ENCODE measurements at places on chromosomes 1 and 21.

- no peak for DNase-seq
These were observed 58.5 kb downstream of the WNT9A start for GRCh38 chr1:227889047-227889862.

DNA sequence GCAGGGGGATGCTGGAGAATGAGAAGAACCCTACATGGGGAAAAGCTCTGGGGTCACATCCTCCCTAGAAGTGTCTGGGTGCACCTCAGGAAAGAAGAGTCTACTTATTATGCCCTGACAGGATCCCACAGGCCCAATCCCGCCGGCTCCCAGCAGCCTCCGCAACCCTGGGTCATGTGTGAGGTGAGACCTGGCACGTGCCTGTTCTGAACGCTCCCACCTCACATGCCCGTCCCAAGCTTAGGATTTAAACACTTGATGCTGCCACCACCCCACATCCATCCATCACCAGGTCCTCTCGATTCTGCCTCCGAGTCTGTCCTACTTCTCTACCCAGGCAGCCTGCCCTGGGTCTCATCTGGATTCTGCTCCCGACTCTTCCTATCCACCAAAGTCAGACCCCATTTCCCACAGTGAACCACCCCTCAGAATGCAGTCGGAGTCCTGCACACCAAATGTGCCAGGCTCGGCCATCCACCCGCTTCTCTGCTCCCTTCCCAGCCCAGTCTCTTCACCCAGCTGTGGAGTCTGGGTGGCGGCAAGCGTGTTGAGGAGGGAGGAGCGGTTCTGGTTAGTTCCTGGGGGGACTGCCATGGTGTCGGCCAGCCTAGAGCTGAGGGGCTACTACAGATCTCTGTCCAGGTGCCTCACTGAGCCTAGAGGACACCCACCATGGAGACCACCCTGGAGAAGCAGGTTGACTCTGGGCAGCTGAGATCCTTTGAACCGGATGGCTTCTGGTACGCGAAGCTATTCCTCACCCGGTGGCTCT lies 23.9 kb downstream of the SLC2A1 start:
- DNase-seq = no peak

- no peak for DNase-seq
These were observed 53.3 kb downstream of the GATAD2B start for GRCh38 chr1:153869486-153869885.

DNA sequence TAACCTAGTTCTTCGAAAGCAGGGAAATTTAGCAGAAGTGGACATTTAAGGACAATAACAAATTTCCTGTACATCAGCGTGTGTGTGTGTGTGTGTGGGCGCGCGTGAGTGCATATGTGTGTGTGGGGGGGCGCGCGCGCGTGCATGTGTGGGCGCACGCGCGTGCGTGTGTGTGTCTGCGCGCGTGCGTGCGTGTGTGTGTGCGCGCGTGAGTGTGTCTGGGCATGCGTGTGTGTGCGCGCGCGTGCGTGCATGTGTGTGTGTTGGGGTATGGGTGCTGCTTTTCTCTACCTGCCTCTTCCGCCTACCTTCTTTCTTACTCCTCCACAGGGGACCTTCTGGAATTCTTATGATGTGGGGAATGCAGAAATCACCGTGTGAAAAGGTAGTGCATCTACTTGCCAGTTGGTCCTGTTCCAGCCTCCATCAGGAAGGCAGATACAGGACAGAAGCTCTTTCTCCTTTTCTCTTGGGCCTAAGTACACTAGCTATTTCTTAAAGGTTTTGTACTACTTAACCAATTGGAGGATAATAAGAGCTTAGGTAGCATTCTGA lies 165.4 kb upstream of the KCNK2 start:
- no peak for DNase-seq

GRCh38 chr1:47424336-47424982 lies 8.4 kb downstream of the FOXE3 start:
- DNase-seq = peak; percentile 38

- DNase-seq = no peak
These were observed 42.5 kb downstream of the PLPPR5 start for GRCh38 chr1:98962156-98962555.

DNA sequence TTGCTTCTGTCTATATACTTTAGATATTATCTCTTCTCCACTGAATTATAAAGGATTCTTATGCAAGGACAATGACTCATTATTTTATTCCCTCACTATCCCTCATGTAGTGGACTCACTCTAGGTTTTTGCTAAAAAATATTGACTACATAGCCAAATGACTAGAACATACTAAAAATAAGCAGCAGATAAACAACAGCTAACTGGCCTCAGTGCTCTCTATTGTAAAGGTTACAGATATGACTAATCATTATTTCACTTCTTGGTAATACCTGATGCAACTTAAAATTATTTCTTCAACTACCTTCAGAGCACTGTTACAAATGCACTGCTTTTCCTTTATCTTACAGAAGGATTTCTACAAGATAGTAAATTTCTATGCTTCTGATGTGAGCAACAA lies 147.6 kb upstream of the DEPDC1 start:
- no peak for DNase-seq

DNA sequence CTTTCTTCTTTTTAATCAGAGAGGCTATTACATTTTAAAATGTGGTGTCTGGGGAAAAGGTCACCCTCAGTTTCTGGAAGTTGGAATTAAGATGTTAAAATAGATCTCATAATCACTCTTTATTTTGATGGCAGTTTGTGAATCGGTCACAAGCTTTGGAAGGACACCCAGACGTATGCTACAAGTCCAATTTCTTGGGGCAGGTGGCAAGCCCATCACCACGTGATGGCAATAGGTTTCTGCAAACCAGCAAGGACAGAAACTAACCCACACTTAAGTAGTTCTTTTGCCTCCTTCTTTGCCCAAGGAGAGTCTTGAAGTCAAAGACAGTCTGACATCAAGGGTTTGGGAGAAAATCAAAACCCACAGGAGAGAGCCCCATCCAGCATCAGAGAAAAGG lies 72.9 kb downstream of the C1orf87 start:
- no peak for DNase-seq

- no peak for DNase-seq
These were observed 8.3 kb downstream of the TENT5C start for GRCh38 chr1:117613969-117614729.

DNA sequence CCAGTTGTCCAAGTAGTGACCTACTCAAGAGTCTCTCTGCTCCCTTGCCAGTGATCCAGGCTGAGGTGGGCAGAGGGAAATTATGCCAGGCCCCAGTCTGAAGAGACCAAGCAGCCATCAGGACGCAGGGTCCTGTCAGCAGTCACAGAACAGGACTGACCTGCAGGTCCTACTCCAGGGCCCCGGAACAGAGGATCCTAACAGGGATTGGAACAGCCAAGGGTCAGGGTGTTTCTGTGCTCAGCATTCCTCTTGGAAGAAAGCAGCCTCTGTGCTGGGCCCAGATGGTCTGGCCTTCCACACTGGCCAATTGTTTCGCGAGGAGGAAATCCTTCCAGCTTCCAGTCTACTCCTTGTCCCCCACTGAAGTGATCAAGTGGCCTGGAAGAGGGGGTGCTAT lies 41.6 kb upstream of the USP1 start:
- no peak for DNase-seq

DNA sequence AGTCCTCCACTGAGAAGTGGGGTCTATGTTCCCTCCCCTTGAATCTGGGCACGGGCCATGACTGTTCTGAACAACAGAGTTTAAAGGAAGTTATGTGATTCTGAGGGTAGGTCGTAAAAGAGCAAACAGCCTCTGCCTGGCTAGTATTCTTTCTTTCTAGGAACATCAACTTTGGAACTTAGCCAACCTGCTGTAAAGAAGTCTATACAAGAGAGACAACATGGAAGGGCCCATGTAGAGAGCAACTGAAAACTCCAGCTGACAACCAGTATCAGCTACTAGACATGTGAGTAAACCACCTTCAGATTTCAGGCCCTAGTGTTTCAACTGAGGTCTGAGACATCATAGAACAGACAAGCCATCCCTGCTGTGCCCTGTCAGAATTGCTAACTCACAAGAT lies 7.5 kb downstream of the SELENOF start:
- no peak for DNase-seq

DNA sequence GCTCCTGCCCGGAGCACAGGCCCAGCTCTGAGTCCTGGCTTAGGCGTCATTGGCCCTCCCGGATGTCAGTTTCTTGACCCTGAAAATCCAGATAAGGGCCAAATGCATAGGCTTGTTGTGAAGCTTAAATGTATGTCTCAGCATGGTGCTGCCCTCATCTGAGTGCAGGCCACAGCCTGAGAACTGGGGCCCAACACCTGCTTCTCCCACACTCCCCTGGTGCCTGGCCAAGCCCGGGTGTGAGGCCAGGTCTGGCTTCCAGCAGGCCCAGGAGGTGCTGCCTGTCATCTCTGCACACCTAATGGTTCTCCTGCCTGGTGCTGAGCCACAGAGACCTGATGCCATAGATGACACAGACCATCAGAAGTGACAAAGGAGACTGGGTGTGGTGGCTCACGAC lies 14.0 kb downstream of the MX2 start:
- DNase-seq = no peak

- DNase-seq = no peak
These were observed 210.0 kb downstream of the HLX start for GRCh38 chr1:221089273-221089672.

- DNase-seq = no peak
These were observed 437.6 kb downstream of the PTPRU start for GRCh38 chr1:29673669-29674626.

DNA sequence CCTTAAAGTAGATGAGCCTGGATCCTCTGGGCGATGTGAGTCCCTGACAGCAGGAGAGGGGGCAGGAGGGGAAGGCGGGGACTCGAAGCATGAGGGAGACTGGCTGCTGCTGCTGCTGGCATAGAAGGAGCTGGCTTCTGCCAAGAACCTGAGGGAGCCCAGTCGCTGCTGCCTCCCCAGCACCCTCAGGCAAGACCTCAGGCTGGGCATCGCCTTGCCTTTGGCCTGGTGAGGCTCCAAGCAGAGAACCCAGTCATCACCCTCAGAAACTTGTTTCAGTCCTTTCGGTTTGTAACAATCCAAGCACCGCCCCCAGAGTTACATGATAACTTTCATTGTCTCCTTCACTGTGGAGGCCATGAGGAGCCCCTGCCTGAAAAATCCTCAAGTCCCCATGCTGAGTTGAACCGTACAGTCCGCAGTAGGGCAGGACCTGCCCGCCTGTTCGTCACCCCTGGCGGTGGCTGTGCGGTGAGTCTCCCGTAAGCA lies 38.8 kb downstream of the POFUT2 start:
- DNase-seq = peak; percentile 57

GRCh38 chr1:211377539-211378450 lies 51.2 kb downstream of the TRAF5 start:
- no peak for DNase-seq

DNA sequence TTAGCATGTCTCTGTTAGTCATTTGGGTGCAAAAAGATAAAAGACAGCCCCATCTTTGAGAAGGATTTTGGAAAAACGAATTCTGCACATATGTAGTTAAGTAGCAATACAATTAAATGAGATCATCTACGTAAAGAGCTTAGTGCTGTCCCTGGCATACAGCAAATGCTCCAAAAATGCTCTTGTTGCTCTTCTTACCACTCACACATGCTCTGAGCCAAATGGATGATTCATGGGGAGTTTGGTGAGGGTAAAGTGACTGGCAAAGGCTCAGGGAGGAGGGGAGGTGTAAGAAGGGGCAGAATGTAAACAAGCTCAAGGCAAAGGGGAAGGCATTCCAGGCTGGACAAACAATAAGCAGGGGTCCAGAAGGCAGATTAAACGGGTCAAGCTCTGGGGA lies 191.9 kb downstream of the AK5 start:
- DNase-seq = no peak

GRCh38 chr1:1758692-1759455 lies 19.4 kb downstream of the NADK start:
- no peak for DNase-seq

DNA sequence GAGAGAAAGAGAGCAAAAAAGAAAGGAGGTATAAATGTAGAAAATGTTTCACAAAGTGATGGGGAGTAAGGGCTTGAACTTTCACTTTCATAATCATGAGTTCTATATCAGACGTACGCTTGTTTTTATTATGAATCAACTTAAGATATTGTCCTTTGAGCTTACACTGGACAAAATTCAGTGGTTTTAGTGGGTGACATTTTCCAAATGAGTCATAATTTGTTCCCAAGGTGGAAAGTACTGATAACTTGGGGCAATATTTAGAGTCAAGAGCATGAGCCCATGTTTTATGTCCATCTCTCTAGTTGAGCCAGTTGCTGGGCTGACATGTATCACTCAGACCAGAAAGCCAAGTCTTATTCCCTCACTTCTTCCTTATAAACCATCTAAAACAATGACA lies 161.6 kb downstream of the CHRM3 start:
- no peak for DNase-seq

- no peak for DNase-seq
These were observed 43.6 kb downstream of the LRRC7 start for GRCh38 chr1:69611316-69611715.

DNA sequence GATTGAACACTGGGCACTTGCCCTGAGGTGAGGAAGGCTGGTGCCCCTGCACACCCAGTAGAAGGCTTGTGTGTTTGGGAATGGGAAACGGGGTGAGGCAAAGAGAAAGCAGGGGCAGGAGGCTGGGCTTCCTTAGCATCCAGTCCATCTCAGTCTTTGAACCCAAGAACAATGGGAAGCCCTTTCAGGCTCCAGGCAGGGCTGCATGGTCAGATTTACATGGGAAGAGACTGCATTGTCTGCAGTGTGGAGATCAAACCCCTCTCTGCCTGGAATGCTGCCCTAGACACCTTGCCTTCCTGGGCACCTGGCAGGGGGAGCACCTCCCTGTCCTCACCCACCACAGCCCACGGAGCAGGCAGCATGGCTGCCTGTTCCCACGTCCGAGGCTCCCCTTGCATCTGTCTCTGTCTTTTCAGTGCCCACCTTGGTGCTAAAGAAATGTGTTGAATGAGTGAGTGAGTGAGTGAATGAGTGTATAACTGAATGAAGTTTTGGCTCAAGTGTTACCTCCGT lies 268.5 kb downstream of the GRIK3 start:
- no peak for DNase-seq

GRCh38 chr1:231099996-231100767 lies 60.1 kb upstream of the FAM89A start:
- no peak for DNase-seq

DNA sequence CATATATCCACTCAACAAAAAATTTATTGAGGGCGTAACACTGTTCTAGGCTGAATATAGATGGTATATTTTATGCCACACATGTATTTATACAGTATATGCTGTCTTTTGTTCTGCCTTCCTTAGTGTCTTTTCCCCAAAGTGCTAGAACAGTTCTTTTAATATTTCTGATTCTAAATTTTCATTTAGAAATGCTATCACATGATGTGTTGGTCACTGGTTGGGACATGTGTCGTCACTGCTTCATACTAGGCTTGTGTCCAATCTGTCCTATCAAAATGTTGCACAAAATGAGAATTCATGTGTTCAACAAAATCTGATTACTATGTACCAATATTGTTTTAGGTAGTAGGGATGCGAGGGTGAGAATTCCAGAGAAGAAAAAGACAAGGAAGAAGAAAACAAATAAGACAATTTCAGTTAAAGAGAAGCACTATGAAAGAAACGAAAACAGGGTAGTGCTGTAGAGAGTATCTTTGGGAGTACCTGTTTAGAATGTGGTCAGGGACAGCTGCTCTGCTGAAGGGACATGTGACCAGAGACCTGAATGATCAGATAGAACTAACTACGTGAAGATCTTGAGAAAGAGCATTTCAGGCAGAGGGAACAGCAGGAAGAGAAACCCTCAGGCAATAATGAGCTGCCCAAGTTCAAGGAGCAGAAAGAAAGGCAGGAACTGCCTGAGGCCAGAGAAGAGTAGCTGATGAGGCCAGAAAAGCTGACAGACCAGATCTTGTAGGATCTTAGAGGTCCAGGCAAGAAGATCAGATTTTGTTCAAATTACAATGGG lies 1.3 kb downstream of the KMO start:
- no peak for DNase-seq
